Trophoblast cell (in vitro differentiated cells and primary cell): ENCODE measurements at places on chromosomes 11 and 22.

- H3K36me3 ChIP-seq = peaks cover 7% of the 10 kb centered on the region
- H3K4me1 ChIP-seq = no peaks in the 10 kb centered on the region
- no peaks in the 10 kb centered on the region for H3K27me3 ChIP-seq
- DNase-seq = no peak
- H3K27ac ChIP-seq = no peak overlapping the region
- H3K4me3 ChIP-seq = no peak overlapping the region
Measured at GRCh38 chr22:24329453-24329852, 58.8 kb downstream of the SPECC1L start.

DNA sequence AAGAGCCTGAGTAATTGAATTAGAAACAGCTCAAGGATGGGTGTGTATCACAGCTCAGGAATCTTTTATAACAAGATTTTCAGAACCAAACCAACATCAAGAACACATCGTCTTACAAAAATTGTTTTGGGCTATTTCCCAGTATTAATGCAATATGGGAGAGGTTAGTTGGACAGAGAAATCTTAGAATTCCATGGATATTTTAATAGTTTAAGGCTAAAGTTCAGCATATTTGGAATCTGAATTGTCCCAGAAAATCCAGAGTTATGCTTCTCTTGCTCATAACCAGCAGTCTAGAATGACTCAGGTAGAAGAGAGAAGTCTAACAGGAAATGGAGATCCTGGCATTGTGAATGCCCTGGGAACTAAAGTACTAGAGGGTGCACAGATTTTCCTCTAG, 74.6 kb downstream of the ADM start:
- peak; percentile 88 for DNase-seq
- no peaks in the 10 kb centered on the region for H3K27me3 ChIP-seq
- H3K27ac ChIP-seq = no peak overlapping the region
- no peaks in the 10 kb centered on the region for H3K4me1 ChIP-seq

DNA sequence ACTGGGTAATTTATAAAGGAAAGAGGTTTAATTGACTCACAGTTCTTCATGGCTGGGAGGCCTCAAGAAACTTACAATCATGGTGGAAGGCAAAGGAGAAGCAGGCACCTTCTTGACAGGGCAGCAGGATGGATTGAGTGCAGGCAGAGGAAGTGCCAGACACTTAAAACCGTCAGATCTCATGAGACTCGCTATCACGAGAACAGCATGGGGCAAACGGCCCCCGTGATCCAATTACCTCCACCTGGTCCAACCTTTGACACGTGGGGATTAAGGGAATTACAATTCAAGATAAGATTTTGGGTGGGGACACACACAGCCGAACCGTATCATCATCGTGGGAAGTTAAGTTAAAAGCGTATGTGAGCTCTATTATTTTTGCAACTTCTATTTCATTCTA, 71.4 kb upstream of the SYN3 start:
- no peak overlapping the region for H3K27ac ChIP-seq
- no peak for DNase-seq
- H3K27me3 ChIP-seq = no peaks in the 10 kb centered on the region

- no peak overlapping the region for H3K4me3 ChIP-seq
- H3K27ac ChIP-seq = no peak overlapping the region
- no peaks in the 10 kb centered on the region for H3K4me1 ChIP-seq
- H3K36me3 ChIP-seq = peaks cover 10% of the 10 kb centered on the region
Measured at GRCh38 chr22:28791841-28792490, 8.4 kb downstream of the XBP1 start.

DNA sequence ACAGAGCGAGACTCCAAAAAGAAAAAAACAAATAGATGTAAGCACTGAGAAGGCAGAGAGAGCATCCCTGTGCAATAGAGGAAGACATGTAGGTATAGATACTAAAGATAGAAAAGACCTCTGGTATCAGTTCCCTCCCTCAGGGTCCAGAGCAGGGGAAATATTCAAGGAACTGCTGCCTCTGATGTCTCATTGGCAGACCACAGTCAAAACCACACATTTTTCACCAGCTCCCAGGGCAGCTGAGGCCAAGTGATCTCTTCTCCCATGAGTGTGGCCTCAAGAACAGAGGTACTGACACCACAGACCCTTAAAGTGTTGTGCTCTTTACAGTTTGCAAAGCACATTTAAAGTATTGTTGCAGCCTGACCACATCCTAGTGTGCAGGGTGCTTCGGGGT, 288.5 kb downstream of the NTM start:
- DNase-seq = no peak
- no peak overlapping the region for H3K27ac ChIP-seq
- H3K4me1 ChIP-seq = peaks cover 17% of the 10 kb centered on the region

- no peaks in the 10 kb centered on the region for H3K27me3 ChIP-seq
- DNase-seq = no peak
- H3K4me3 ChIP-seq = no peak overlapping the region
- no peaks in the 10 kb centered on the region for H3K36me3 ChIP-seq
- no peak overlapping the region for H3K27ac ChIP-seq
Measured at GRCh38 chr11:86637988-86638387, 34.4 kb downstream of the ME3 start.
